ENCODE measurements at places on chromosomes 1 and 21. TPM values are rescaled to one million over a fixed set of nuclear protein-coding genes. Genes with fewer than 3 reads are reported as not detected.

- H3K4me1 ChIP-seq: no peaks in the 10 kb centered on the region
- H3K36me3 ChIP-seq: peaks cover 15% of the 10 kb centered on the region
- no peaks in the 10 kb centered on the region for H3K27me3 ChIP-seq
Measured at GRCh38 chr1:245742896-245743295, 588.1 kb downstream of the KIF26B start.

KRTAP21-2 gene
- total RNA-seq: not detected

- peak overlapping the region; percentile 91 for H3K27ac ChIP-seq
- DNase-seq: no peak
- H3K4me1 ChIP-seq: peaks cover 86% of the 10 kb centered on the region
- H3K4me3 ChIP-seq: no peak overlapping the region
- H3K27me3 ChIP-seq: no peaks in the 10 kb centered on the region
- peaks cover 85% of the 10 kb centered on the region for H3K36me3 ChIP-seq
Measured at GRCh38 chr1:24914226-24915069, 15.6 kb downstream of the RUNX3 start.

RCC1 gene
- total RNA-seq: 108 TPM

DNA sequence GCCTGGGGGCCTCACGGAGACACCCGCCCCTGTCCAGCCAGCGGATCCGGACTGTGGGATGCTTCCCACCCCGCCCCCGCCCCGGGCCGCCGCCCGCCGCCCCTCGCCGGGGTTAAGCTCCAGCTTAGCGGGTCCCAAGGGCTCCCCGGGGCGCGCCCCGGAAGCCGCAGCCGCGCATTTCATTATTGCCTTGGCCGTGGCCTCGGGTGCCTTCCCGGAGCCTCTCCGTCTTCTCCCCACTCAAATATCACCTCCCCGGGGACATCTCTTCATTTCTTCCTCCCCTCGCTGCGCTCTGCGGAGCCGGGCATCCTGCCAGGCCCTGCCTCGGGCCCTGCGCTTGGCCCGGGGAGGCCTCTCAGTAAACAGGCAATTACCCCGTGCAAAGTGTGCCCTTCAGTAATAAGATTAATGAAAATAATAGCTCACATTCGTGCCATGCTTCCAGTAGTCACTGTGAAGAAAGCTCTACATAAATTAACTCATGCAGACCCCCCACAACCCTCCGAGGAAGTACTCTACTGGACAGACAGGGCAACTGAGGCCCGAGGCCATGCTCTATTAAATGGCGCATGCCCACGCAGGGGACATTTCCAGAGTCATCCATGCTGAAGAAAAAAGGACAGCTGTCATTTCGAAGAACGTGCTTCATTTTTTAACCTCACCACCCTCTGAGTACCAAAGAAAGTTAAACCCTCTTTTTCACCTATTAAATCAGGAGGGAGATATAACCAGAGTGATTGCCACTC lies 49.9 kb upstream of the LAPTM5 start:
- no peak for DNase-seq
- no peak overlapping the region for H3K4me3 ChIP-seq
- no peak overlapping the region for H3K27ac ChIP-seq
- H3K4me1 ChIP-seq: no peaks in the 10 kb centered on the region

DNA sequence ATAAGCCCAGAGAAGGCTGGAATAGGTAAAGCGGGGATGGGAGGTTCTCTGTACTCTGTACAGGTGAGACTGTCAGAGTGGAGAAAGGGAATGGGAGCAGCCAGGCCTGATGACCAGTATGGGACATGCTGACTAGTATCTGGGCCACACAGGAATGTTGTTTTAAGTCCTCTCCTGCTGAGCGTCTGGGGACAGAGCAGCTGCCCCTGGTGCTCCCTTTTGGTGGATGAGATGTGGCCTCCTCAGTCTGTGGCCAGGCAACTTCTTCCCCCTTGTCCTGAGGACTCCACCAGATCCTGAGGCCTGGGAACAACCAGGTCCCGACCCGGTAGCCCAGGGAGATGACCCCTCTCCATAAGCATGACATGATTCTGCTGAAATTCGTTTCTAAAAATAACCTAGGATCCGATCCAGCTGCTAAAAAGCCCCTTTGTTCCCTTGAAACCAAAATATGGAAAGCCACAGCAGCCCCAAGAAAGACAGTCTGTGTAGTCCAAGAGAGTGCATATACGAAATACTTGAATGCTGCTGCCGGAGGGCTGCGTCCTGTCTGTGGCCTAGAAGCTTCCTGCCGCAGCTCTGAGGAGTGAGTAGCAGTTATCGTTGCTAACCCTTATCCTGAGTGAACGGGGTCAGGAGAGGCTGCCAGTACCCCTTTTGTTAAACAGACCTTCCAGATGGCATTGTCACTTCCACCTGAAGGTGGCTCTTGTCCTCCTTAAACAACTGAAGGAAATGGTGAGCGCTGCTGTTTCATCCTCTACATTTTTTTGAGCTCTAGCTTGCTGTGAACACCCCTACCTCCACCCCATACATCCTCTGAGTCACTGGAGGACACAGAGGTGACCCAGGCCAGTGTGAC lies 47.1 kb downstream of the ATP2B4 start:
- H3K4me1 ChIP-seq: peaks cover 50% of the 10 kb centered on the region
- peak overlapping the region; percentile 50 for H3K4me3 ChIP-seq
- no peaks in the 10 kb centered on the region for H3K36me3 ChIP-seq
- no peaks in the 10 kb centered on the region for H3K27me3 ChIP-seq
- DNase-seq: peak; percentile 84

LCE1C gene
- total RNA-seq: not detected

DNA sequence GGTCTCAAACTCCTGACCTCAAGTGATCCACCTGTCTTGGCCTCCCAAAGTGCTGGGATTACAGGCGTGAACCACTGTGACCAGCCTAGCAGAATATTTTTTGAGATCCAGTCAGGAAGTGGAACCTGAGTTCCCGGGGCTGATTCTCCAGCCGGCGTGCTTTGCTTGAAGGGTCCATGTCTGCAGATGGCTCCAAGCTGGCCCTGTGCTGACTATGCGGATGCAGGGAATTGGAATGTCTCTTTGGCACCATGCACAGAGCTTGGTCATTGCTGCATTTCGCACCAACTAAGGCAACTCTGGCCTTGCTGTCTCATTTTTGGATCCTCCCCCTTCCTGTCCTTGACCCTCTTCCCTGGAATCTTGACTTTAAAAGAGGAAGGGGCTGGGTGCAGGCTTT lies 28.1 kb downstream of the ARHGEF10L start:
- no peak overlapping the region for H3K4me3 ChIP-seq
- no peaks in the 10 kb centered on the region for H3K4me1 ChIP-seq

- no peak for DNase-seq
- no peaks in the 10 kb centered on the region for H3K36me3 ChIP-seq
- no peaks in the 10 kb centered on the region for H3K27me3 ChIP-seq
- H3K4me3 ChIP-seq: no peak overlapping the region
Measured at GRCh38 chr1:35797380-35797779, 10.4 kb upstream of the AGO4 start.
